ENCODE measurements at places on chromosomes 2 and 18.

GRCh38 chr2:62305421-62306176 is 109.7 kb downstream of the B3GNT2 start:
- DNase-seq = peak; percentile 46

DNA sequence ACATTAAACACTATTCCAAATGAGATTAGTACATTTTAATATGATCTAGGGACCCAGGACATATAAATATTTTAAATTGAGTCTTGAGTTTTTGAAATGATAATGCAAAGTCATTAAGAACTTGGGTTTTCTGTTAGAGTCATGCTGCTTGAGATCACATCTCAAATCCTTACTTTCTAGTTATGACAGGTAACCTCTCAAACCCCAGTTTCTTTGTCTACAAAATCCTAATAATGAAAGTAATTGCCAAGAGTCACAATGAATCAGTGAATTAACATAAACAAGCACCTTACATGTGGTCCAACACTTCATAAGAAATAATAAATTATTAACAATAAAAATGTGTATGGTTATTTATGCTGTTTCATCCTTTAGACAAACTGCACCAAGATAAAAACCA is 607.6 kb downstream of the LRP1B start:
- peak; percentile 13 for DNase-seq

- no peak for DNase-seq
Measured at GRCh38 chr2:129915303-129915840, 64.1 kb upstream of the RAB6C start.

DNA sequence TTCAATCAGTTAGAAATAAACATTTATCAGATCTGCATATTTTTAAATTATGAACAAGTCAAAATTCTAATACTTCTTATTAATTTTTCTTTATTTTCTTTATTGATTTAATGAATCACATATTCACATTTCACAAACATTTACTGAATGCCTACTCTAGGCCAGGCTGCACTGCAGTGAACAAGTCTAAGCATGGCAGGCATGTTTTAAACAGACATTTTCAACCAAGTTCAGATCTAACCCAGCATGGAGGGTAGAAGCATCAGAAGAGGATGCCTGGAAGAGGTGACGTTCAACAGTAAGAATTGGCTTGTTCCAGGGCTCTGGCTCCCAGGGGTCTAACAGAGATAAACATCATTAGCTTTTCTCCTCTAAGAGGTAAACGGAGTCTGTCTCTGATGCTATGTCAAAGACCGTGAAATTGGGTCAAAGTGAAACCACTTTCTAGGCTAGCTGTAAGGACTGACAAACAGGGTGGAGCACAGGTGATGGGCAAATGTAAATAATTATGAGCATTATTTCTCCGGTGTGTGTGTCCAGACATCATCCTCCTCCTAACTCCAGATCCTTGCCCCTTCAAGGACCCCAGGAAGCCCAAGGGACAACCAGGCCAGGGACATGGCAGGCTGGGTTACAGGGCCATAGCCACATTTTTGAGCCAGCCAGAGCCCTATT is 50.6 kb downstream of the UNC50 start:
- no peak for DNase-seq

- no peak for DNase-seq
Measured at GRCh38 chr2:72300147-72300684, 152.6 kb upstream of the CYP26B1 start.

- no peak for DNase-seq
Measured at GRCh38 chr2:12979066-12979465, 262.3 kb downstream of the TRIB2 start.
